Keratinocyte (primary cell): ENCODE measurements at places on chromosomes 16 and 17. TPM values are rescaled to one million over a fixed set of nuclear protein-coding genes. Genes with fewer than 3 reads are reported as not detected.

- H3K27ac ChIP-seq, result peak overlapping the region; percentile 18
- no peaks in the 10 kb centered on the region for H3K36me3 ChIP-seq
- peak overlapping the region; percentile 67 for H3K4me3 ChIP-seq
- peaks cover 29% of the 10 kb centered on the region for H3K4me1 ChIP-seq
These were observed 75.8 kb downstream of the MRC2 start for GRCh38 chr17:62703261-62703775.

DNA sequence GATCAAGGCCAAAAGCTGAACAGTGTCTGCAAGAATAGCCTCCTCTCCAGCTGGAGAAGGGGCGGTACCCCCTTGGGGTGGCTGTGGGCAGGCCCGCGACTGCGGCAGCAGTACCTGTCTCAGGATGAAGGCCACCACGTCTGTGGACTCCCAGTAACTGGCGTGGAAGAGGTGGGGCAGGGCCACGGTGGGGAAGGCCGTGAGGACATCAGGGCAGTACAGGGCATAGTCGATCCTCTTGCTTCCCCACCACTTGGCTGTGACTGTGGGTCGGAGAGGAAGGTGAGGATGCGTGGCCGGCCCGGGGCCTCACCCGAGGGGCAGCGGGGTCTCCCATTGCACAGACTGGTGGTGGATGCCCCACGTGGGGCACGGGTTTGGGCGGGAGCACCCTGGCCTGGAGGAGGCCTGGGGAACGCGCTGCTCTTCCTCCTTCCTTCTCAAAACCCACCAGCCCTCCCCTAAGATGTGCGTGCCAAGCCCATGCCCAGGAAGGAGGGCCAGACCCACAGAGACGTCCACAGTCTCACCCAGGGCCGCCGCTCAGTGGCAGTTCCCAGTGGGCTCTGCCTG is 26.0 kb downstream of the PIMREG start:
- H3K36me3 ChIP-seq, result peaks cover 8% of the 10 kb centered on the region
- H3K27me3 ChIP-seq, result no peaks in the 10 kb centered on the region
- H3K4me1 ChIP-seq, result peaks cover 33% of the 10 kb centered on the region
- H3K27ac ChIP-seq, result no peak overlapping the region
- DNase-seq, result no peak

GRCh38 chr17:81934850-81935708 is 2.0 kb downstream of the PYCR1 start:
- H3K27me3 ChIP-seq, result no peaks in the 10 kb centered on the region
- no peak overlapping the region for H3K27ac ChIP-seq
- H3K4me1 ChIP-seq, result peaks cover 4% of the 10 kb centered on the region
- H3K36me3 ChIP-seq, result no peaks in the 10 kb centered on the region
- DNase-seq, result no peak

- H3K36me3 ChIP-seq, result no peaks in the 10 kb centered on the region
- H3K4me3 ChIP-seq, result no peak overlapping the region
- no peaks in the 10 kb centered on the region for H3K27me3 ChIP-seq
- DNase-seq, result no peak
These were observed 1046.6 kb downstream of the CDH8 start for GRCh38 chr16:60989592-60989991.

- H3K27ac ChIP-seq, result no peak overlapping the region
- H3K36me3 ChIP-seq, result peaks cover 16% of the 10 kb centered on the region
- H3K27me3 ChIP-seq, result no peaks in the 10 kb centered on the region
- H3K4me3 ChIP-seq, result no peak overlapping the region
- peaks cover 2% of the 10 kb centered on the region for H3K4me1 ChIP-seq
These were observed 53.6 kb upstream of the ICAM2 start for GRCh38 chr17:64073771-64074703.

DNA sequence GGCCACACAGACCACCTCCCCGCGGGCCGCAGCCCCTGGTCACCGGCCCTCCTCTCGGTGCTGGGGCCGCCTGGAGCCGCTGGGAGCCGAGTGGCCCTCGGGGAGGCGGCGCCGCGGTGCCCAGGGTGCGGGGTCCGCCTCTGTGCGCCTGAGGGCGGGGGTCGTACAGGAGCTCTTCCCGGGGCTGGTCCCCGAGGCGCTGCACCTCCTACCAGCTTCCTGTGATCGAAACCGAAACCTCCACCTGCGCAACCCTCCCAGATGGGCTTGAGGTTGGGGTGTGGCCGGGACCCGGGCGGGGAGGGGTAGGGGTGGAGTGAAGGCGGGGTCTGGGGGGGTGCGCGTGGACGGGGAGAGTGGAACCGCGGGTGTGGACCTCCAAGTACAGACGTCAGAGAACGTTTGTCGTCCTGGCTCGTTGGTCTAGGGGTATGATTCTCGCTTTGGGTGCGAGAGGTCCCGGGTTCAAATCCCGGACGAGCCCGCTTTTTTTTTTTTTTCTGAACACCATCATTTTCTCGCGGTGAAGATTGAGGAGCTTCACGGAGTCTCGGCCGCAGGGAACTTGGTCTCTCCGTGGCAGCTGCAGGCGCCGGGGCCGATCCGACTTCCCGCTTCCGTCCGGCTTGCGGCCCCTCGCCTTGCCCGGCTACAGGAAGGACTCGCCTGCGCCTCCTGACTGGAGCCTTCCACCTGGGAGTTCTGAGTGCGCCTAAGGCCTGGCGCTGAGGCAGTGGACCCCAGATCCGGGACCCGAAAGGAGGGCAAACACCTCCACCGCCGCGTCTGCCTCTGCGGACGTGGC is 23.9 kb downstream of the ZNF213 start:
- peaks cover 5% of the 10 kb centered on the region for H3K4me1 ChIP-seq
- H3K27ac ChIP-seq, result peak overlapping the region; percentile 82
- no peaks in the 10 kb centered on the region for H3K36me3 ChIP-seq
- peak overlapping the region; percentile 72 for H3K4me3 ChIP-seq
- no peaks in the 10 kb centered on the region for H3K27me3 ChIP-seq

DNA sequence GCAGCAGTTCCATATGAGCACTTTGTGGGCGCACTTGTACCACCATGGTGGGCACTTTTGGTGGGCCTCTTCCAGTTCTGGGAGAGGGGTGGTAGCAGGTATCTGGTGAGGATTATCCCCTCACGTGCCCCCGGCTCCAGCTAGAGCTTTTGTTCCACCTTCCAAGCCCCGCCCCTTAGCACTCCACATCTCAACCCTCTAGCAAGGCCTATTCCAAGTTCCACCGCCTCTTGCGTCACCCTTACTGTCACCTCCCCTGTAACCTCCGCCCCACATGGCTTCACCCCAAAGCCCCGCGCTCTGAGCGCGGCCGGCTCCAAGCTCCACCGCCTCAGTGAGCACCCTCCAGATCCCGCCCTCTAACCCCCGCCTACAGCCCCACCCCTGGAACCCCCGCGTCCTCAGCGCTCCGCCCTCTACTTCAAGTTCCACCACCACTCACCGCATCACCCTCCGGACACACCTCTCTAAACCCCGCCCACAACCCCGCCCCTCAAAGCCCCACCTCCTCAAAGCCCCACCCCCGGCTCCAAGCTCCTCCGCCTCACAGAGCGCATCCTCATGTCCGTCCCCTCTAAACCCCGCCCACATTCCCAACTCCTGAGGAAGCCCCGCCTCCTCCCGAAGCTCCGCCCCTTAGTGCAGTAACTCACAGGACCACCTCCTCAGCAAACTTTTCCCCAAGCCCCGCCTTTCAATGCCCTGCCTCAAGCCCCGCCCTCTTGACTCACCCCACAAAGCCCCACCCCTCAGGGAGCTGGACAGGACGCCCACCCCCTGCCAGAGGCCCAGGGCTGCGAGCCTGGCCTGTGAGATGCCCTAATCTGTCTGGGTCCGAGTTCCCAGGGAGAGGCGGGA is 11.1 kb downstream of the SCN4A start:
- H3K27ac ChIP-seq, result no peak overlapping the region
- no peak overlapping the region for H3K4me3 ChIP-seq
- peak; percentile 41 for DNase-seq
- H3K4me1 ChIP-seq, result peaks cover 2% of the 10 kb centered on the region
- H3K36me3 ChIP-seq, result no peaks in the 10 kb centered on the region

DNA sequence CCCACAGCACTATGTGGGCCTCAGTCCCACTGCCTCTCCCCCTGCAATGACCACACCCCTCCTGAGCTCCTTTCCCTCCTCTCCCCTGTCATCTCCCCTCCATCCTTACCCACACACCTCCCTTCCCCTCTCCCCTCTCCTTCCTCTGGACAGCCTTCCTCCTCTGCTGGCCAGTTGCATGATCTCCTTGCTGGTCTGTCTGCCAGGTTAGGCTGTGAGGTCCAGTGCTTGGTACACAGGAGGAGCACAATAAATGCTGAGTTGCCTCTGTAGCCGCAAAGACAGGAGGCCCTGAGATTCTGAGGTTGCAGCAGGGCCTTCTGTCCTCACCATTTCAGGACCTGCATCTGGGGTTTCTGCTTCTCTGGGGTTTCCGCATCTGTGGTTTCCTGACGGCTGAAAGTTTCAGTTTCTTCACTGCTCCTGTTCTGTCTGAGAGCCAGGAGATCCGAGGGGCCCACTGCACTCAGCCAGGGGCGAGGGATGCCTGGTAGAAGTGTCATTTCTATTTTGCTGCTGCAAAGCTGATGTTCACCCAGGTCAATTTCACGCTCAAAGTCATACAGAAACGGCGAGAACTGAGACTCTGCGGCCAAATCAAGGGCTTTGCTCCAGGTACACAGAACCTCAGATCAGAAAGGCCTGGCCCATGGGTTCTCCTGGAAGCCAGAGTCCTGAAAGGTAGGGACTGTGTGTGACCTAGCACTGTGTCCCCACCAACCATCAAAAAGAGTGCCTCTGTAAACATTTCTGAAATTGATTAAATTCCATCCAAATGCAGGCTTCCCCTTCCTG is 4.6 kb upstream of the SLC12A3 start:
- H3K27ac ChIP-seq, result no peak overlapping the region
- H3K27me3 ChIP-seq, result no peaks in the 10 kb centered on the region
- no peak for DNase-seq

Gene RAB11FIP4
- 9.1 to 9.3 TPM (median 9.2 TPM) in 3 replicates for polyA plus RNA-seq

Gene SECTM1
- polyA plus RNA-seq, result 1.7 to 2.2 TPM (median 2.0 TPM) in 3 replicates
